ENCODE measurements at places on chromosomes 11 and 22.
A peak's percentile ranks its signal among the peaks of the same experiment; 100 is the strongest.

DNA sequence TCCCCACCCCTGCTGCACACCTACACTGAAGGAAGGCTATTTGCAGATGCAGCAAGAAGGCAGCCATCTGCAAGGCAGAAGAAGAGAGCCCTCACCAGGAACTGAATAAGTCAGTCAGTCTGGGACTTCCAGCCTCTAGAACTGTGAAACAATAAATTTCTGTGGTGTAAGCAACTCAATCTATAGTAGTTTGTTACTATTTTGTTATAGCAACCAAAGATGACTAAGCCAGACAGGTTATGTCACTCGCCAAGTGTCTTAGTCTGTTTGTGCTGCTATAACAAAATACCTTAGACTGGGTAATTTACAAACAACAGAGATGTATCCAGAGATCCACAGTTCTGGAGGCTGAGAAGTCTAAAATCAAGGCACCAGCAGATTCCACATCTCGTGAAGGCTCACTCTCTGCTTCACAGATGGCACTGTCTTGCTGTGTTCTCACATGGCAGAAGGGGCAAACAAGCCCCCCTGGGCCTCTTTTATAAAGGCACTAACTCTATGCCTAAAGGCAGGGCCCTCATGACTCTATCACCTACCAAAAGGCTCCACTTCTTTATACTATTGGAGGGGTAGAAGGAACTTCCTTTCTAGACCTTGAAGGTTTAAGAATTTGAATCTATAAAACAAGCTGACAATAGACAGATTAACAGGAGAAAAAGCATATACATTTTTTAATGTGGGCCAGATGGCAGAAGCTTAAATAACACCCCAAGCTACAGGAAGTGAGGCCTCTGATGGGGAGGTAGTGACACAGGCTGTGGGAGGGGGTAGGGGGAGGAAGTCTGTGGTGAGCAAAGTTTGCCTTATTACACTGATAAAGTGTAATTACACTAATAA is 12.3 kb downstream of the APOL6 start:
- no peak for DNase-seq

GRCh38 chr11:10667521-10667885 is 26.1 kb downstream of the IRAG1 start:
- peak; percentile 55 for DNase-seq

DNA sequence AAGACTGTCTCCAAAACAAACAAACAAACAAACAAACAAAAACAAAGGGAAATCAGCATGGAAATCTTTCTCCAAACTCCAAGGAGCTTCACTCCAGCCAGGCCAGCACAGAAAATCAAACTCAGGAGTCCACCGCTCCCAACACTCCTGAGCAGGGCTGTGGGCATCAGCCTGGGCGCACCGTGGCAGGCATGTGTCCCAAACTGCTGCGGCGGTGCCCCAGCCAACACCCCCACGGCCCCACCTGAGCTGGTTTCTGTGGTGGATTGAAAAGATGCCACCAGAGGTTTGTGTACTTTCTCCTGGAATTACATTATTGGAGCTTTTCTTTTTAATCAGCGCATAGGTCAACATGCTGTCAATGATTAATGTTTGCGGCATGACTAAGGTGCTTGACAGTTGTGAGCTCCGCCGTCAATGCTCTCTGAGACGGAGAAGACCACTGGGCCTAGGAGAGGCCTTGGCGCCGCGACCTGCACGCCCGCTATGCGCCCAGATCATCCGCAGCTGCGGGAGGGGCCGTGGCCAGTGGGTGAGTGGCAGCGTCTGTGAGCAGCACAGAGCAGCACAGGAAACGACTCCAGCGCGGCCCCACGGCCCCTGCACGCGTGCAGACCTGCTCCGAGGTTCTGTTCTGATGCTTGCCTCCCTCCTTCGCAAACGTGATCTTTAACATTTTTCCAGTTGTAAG is 18.1 kb downstream of the DRD4 start:
- no peak for DNase-seq

GRCh38 chr11:68140496-68141245 is 19.5 kb upstream of the CHKA start:
- no peak for DNase-seq

DNA sequence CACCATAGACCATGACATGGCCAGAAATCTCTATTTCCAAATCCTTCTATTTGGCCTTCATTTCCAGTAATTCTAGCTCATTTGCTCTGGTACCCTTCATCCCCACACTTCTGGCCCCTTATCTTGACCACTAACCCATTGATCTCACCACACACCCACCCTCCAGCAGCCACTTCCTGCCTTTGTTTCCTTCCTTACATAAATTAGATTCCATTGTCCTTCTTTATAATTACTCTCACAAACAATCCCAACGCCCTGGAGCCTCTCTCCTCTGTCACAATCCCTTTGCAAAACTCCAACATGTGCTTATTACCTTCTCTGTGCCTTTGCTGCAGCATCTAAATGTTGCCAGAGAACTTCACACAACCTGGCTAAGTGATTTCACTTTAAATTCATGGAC is 14.8 kb downstream of the APLNR start:
- no peak for DNase-seq

GRCh38 chr11:17646451-17647145 is 72.8 kb upstream of the MYOD1 start:
- DNase-seq, result no peak

- no peak for DNase-seq
Measured at GRCh38 chr22:36425977-36426523, 38.3 kb upstream of the MYH9 start.

- no peak for DNase-seq
Measured at GRCh38 chr11:17350455-17351171, 987 bp upstream of the NCR3LG1 start.

GRCh38 chr11:1398528-1399235 is 8.9 kb downstream of the BRSK2 start:
- DNase-seq, result no peak

GRCh38 chr22:32311551-32312071 is 46.1 kb upstream of the RFPL3 start:
- DNase-seq, result no peak

- DNase-seq, result no peak
Measured at GRCh38 chr11:2108675-2109491, 30.3 kb downstream of the IGF2 start.

GRCh38 chr11:69284081-69284511 is 9.9 kb upstream of the MYEOV start:
- DNase-seq, result no peak

DNA sequence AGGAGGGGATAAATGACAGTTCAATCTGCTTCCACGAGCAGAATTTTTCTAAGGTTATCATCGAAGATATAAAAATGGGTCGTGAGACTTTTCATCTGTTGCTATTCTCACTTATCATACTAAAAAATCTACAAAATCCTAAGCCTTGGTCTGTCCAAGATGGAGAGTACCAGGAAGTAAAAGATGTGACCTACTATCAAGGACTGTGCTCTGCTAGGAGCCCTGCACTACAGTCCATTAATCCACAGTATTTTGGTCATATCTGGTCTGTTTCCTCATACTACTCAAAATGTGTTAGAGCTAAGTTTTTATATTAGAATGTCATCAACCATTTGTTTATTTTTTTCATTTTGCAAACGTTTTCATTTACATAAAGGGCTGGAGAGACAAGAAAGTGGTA is 79.4 kb downstream of the DDIAS start:
- DNase-seq, result no peak

DNA sequence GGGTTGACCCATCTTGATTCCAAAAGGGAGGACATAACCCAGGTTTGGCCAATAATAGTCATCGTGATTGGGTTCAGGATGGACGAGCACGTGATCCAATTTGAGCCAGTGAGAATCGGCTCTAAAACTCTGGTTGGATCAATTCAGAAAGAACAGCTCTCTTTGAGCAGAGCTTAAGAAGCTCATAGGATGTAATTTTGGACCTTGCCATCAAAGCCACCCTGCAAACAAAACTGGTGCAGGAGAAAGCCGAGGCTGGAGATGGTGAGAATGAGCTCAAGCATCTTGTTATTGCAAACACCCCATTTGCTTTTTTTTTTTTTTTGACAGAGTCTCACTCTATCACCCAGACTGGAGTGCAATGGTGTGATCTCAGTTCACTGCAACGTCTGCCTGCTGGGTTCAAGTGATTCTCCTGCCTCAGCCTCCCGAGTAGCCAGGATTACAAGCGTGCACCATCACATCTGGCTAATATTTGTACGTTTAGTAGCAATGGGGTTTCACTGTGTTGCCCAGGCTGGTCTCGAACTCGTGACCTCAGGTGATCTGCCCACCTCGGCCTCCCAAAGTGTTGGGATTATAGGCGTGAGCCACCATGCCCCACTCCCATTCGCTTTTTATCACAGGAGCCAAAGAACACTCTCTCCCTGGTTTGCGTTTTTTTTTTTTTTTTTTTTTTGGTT is 13.8 kb upstream of the MIAT start:
- DNase-seq, result no peak

DNA sequence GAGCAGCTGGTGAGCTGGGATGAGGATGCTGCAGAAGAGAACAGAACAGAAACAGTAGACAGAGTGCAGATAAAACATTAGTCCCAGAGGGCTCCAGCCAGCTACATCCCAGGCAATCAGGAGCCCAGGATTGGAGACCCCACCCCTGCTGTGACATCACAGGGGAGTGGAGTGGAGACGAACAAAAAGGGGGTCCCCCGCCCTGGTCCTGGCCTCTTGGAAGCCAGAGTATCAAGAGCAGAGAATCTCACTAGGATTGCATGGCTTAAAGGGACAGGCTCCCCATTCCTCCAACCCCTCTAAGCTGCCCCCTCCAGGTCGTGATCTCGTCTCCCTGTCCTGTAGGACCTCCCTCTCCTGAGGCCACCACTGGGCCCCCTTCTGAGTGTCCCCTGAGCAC is at the start of gene P2RX3:
P2RX3 (plus strand) TSS at position 211 of the 400 bp plus-strand sequence. CDS start 199 bp downstream, outside the sequence.
- no peak for DNase-seq

DNA sequence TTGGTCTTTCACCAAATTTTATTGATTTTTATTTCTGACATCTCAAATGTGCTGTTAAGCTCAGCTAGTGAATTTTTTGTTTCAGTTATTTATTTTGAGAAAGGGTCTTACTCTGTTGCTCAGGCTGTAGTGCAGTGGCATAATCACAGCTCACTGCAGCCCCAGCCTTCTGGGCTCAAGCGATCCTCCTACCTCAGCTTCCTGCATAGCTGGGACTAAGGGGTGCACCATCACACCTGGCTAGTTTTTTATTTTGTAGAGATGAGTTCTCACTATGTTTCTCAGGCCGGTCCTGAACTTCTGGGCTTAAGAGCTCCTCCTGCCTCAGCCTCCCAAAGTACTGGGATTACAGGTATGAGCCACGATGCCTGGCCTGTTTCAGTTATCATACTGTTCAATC is 282.0 kb downstream of the SBF2 start:
- no peak for DNase-seq

GRCh38 chr11:117382746-117383145 is 55.1 kb downstream of the CEP164 start:
- no peak for DNase-seq

- DNase-seq, result no peak
Measured at GRCh38 chr11:98507208-98507607, 513.5 kb upstream of the CNTN5 start.

- no peak for DNase-seq
Measured at GRCh38 chr11:20654038-20654437, 15.3 kb upstream of the NELL1 start.

GRCh38 chr11:125701858-125702621 is 21.4 kb upstream of the ACRV1 start:
- DNase-seq, result no peak

- DNase-seq, result no peak
Measured at GRCh38 chr11:64849598-64850356, 5.3 kb upstream of the CDC42BPG start.

DNA sequence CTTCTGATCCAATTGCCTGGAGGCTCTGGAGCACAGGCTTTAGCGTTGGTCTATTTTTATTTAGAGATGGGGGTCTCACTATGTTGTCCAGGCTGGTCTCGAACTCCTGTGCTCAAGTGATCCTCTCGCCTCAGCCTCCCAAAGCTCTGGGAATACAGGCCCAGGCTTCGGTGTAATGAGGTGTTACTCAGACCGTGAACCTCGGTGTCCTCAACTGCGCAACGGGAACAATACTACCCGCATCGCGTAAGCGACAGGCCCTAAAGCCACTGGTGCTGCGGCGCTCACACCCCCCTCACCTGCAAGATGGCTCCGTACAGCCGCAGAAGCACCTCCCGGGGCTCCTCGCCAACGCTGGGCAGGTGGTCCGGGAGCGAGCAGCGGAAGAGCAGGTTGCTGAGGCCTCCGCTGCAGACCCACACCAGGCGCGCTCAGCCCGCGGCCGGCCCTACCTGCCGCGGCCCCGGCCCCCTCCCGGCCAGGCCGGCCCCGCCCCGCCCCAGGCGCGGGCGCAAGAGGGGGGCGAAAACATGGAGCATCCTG is 628 bp downstream of the CHKB start:
- no peak for DNase-seq

DNA sequence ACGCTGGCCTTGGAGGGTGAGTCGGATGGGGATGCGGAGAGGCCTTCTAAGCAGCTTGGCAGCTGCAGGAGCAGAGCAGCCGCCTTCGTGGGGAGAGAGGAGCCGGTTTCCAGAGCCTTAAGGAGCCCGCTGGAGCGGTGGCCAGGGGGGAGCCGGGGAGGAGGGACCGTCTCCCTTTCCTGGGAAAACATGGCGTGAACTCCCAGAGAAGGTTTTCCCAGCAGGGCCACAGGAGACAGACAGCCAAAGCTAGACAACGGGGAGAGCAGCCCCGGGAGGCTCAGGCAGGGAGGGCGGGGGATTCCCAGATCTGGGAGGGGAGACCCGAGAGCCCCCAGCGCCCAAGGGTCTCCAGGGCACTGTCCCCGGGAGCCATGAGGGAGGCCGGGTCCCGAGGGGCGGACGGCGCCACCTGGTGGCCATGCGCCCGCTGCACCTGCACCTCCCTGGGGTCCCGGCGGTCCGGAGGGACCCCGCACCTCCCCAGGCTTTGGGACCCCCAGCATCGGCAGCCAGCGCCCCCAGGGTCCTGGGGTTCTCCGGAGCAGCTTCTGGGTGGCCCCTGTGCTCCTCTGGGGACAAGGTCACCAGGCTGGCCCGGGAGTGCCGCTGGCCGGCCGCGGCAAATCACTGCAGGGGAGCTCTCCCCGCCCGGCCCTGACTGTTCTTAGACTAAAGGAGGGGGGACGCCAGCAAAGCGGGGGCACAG is 2.4 kb upstream of the SYT8 start:
- DNase-seq, result no peak

Measured in fibroblast of skin of left quadriceps (primary cell).